ENCODE measurements at places on chromosomes 5 and 9.

GRCh38 chr5:114311968-114312367 is 49.9 kb upstream of the KCNN2 start:
- DNase-seq = no peak

GRCh38 chr9:121613009-121613752 is 38.3 kb upstream of the DAB2IP start:
- DNase-seq = no peak

GRCh38 chr9:116020801-116021200 is 132.8 kb upstream of the PAPPA start:
- no peak for DNase-seq

- DNase-seq = no peak
These were observed 9.4 kb downstream of the PRELID2 start for GRCh38 chr5:145825751-145826180.

- DNase-seq = no peak
These were observed 435.2 kb upstream of the ADAMTS16 start for GRCh38 chr5:4704951-4705350.

- no peak for DNase-seq
These were observed 69.6 kb downstream of the C9 start for GRCh38 chr5:39294736-39295135.

DNA sequence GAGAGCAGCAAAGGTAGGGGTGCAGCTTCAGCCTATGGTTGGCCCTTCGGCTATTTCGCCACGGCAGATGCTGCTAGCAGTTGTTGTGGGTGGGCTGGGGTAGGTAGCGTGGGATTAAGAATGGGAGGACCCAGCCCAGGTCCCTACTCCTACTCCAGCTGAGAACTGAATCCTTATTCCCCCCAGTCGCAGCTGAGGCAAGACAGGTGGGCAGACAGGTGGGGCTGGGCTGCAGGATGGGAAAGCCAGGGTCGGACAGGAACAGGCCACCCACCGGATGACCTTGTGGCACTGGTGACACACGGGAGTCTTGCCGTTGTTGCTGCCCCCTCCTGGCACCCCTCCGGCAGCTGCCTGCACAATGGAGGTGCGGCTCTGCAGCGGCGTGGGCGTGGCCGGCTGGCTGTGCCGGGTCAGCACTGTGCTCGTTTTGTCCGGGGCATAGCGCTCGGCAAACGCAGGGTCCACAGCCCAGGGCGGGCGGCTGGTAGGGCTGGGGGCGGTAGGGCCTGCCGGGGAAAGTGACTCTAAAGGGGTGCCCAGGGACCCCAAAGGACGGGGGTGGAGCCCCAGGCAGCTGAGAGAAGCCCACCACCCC is 8.2 kb downstream of the PDLIM7 start:
- no peak for DNase-seq

- DNase-seq = no peak
These were observed 8.4 kb downstream of the NR2F1 start for GRCh38 chr5:93591323-93591945.

DNA sequence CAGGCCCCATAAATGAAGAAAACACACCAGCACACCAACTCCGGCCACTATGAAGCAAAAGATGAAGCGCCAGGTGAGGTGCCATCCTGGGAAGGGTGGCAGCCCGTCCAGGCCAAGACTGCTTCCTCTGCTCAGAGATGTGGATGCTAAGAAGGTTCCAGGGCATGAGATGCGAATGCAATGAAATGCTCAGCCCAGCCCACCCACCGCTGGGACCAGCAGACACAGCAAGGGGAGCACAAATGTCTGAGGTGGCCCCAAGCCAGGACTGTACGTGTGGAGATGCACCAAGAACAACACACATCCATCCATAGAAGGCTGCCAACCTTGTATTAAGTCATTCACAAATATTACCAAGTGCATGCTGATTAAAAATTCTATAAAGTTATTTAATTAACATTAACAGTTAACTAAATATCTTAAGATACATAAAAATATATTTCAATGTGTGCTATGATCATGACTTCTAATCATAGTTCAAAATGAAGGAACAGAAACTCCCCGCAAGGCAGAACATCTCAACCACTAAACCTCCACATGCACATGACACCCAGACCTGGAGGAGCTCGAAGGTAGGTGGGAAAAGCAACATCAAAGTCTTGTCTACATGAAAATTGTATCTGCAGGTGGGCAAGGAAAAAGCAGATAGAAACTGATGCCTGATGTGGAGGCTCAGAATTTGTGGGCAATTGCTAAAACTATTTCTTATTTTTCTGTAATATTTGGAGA is 43.7 kb downstream of the BICD2 start:
- no peak for DNase-seq

DNA sequence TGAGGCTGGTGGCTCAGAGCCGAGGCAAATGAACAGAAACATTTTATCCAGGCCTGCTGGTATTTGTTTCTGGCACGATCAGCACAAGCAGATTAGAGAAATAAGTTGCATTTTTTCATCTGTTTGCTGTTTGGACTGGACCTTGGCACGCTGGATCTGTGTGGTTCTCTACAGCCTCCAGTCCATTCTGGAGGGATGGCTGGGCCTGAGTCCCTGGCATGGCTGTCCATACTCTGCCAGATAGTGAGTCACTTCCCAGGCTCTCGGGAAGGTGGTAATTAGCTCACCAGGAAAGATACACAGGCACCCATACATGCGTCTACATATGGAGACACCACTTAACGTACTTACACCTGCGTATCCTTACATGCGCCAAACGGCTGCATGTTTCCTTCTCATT is 78.6 kb downstream of the SPRY4 start:
- no peak for DNase-seq

DNA sequence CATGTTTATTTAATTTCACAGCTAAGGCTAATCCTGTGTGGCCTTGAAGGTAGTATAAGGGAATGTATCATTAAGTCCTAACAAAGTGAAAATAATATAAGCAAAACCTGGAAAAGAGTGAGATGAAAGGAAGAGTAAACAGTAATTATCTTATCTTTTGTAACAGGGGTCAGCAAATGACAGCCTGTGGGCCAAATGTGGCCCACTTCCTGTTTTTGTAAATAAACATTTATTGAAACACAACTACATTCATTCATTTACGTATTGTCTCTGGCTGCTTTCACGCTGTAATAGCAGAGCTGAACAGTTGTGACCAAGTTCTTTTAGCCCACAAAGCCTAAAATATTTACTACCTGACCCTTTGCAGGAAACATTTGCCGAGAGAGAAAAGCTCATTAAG is 78.4 kb upstream of the HTR4 start:
- DNase-seq = no peak

DNA sequence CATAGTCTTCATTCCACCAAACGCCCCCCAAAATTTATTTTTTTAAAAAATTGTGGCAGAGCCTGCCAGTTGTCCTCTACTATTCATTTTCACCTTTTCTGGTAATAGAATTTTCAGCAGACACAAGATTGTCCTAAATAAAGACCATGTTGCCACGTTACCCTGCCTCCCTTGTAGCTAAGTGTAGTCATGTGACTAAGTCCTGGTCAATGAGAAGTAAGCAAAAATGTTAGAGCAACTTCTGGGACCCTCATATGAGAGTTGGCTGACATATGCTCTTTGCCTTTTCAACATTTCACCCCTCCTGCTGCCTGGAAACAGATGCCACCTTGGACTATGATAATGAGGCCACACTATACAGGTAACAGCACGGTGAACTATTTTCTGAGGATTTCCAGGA is 203.1 kb downstream of the PIK3R1 start:
- no peak for DNase-seq

- no peak for DNase-seq
These were observed 708.1 kb downstream of the EFNA5 start for GRCh38 chr5:106962464-106963230.

GRCh38 chr5:124581738-124582560 is 164.5 kb downstream of the ZNF608 start:
- no peak for DNase-seq

- DNase-seq = no peak
These were observed 199.5 kb upstream of the PUM3 start for GRCh38 chr9:3043369-3043768.

- DNase-seq = no peak
These were observed 54.1 kb downstream of the GARNL3 start for GRCh38 chr9:127318651-127319167.

DNA sequence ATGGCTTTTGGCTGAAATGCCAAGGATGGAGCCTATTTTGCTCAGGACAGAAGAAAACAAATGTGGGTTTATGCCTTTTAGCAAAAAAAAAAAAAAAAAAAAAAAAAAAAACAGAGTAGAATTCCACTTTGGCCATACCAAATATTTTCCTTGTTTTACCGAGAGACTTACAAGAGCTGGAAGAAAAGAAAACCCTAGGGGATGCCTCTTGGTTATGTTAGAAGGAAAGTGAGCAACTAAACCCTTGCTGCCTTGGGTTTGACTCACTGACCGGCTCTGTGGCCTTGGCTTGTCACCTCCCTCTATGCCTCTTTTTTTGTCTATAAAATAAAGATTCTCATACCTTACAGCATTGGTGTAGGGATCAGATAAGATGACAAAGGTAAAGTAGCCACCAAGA is 69.6 kb upstream of the ABCA1 start:
- DNase-seq = no peak

DNA sequence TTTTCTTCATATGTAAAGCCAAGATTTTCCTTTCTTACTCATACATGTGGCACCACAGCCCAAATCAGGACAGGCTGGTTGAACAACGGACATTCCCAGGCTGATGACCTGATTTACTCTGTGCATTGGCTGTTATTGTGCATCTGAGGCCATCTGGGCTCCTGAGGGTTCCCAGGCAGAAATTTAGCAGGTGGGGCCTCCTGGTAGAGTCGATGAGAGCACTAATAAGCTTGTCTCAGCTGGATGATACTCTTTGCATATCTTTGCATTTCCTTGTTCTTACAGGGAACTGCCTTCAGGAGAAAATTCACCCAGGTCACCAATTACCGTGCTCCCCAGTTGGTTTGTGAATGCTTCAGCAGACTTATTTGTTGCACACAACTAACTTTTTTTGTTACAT is 605.1 kb downstream of the ELAVL2 start:
- no peak for DNase-seq

GRCh38 chr9:89000973-89001916 is 10.0 kb downstream of the S1PR3 start:
- DNase-seq = peak; percentile 49

GRCh38 chr9:83431101-83432060 is 106.8 kb downstream of the FRMD3 start:
- no peak for DNase-seq
